Activated T-helper 2 cell treated with anti-CD3 and anti-CD28 coated beads, Interferon-gamma antibody, Interleukin-2, Interleukin-4, amounts not matched to agents 10 μg/mL and 5 μg/mL and 100 μg/mL, durations not matched to agents 14 hours and 24 hours and 36 hours (primary cell): ENCODE measurements at places on chromosomes 2 and 18. TPM values are rescaled to one million over a fixed set of nuclear protein-coding genes. Genes with fewer than 3 reads are reported as not detected.

GRCh38 chr2:217166241-217166850 is 306.5 kb upstream of the TNP1 start:
- no peak for DNase-seq
- H3K27ac ChIP-seq: no peak overlapping the region
- H3K36me3 ChIP-seq: no peaks in the 10 kb centered on the region
- peaks cover 18% of the 10 kb centered on the region for H3K27me3 ChIP-seq
- H3K4me3 ChIP-seq: no peak overlapping the region

- H3K4me1 ChIP-seq: no peaks in the 10 kb centered on the region
- no peak overlapping the region for H3K27ac ChIP-seq
- DNase-seq: no peak
- H3K27me3 ChIP-seq: peaks cover 6% of the 10 kb centered on the region
- H3K36me3 ChIP-seq: no peaks in the 10 kb centered on the region
Observed at GRCh38 chr2:109654326-109655050, 40.3 kb downstream of the SOWAHC start.

DNA sequence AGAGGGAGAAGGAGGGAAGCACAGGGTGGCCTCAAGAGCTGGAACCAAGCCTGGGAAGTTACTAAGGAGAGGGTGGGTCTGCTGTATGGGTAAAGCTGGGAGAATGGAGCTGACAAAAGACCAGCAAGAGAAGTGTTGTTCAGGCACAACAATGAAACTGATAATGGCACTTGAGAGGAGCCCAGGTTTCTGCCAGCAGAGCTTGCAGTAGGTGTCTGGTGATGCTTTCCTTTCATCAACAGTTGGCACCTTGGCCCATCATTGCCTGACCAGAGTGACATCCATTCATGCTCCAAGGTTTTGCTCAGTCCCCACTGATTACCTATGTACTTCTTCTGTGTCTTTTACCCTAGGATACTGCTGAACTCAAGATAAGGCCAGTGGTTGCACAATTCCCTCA is 92.9 kb upstream of the CXCR4 start:
- no peak overlapping the region for H3K4me3 ChIP-seq
- DNase-seq: no peak

- DNase-seq: no peak
- H3K4me3 ChIP-seq: no peak overlapping the region
- peaks cover 22% of the 10 kb centered on the region for H3K27me3 ChIP-seq
- no peaks in the 10 kb centered on the region for H3K36me3 ChIP-seq
- H3K4me1 ChIP-seq: no peaks in the 10 kb centered on the region
Observed at GRCh38 chr2:174280596-174280995, 32.3 kb upstream of the OLA1 start.

GRCh38 chr18:73535189-73535588 is 612.4 kb downstream of the FBXO15 start:
- H3K4me1 ChIP-seq: no peaks in the 10 kb centered on the region
- no peak overlapping the region for H3K27ac ChIP-seq
- no peaks in the 10 kb centered on the region for H3K27me3 ChIP-seq
- H3K36me3 ChIP-seq: no peaks in the 10 kb centered on the region
- H3K4me3 ChIP-seq: no peak overlapping the region

- H3K27ac ChIP-seq: no peak overlapping the region
- no peak overlapping the region for H3K4me3 ChIP-seq
- no peak for DNase-seq
Observed at GRCh38 chr2:227796045-227796711, 17.5 kb upstream of the CCL20 start.

DNA sequence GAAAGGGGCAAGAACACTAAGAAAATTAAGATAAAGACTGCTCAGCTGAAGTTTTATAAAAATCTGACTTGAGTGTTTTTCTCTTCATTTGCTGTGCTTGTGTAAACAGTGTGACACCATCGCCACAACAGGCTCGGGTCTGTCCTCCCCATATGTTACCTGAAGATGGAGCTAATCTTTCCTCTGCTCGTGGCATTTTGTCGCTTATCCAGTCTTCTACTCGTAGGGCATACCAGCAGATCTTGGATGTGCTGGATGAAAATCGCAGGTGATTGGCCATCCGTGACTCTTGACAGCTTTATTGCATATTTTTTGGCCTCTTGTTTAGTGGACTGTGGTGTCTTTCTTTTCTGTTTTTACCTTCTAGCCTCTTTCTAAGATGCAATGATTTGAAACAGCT is 22.1 kb downstream of the MFF start:
- DNase-seq: no peak
- H3K4me1 ChIP-seq: peaks cover 5% of the 10 kb centered on the region
- no peaks in the 10 kb centered on the region for H3K27me3 ChIP-seq
- no peak overlapping the region for H3K27ac ChIP-seq
- H3K36me3 ChIP-seq: peaks cover 36% of the 10 kb centered on the region

DNA sequence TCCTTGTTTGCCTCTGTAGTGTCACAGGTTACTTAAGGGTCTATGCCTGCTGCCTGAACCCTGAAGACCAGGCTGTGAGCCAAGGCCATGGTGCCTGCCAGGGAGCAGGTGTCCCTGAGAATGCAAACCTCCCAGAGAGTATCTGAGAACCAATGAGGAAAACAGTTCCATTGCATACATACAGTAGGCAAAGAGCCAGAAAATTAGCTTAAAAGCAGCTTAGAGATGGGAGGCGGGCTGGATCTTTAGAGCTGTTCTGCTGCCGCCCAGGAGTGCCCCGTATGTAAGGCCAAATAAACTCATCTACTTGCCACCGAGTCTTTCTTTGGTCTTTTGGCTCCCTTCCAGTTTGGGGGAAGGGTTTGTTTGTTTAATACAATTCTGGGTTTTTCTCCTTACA is 327.9 kb downstream of the CLIP4 start:
- no peaks in the 10 kb centered on the region for H3K4me1 ChIP-seq
- H3K27ac ChIP-seq: no peak overlapping the region
- H3K36me3 ChIP-seq: no peaks in the 10 kb centered on the region
- no peak overlapping the region for H3K4me3 ChIP-seq

GRCh38 chr2:144414324-144414845 is 105.5 kb downstream of the ZEB2 start:
- DNase-seq: no peak
- H3K27ac ChIP-seq: peak overlapping the region; percentile 81
- H3K4me1 ChIP-seq: peaks cover 24% of the 10 kb centered on the region
- H3K36me3 ChIP-seq: peaks cover 54% of the 10 kb centered on the region
- H3K4me3 ChIP-seq: no peak overlapping the region

DNA sequence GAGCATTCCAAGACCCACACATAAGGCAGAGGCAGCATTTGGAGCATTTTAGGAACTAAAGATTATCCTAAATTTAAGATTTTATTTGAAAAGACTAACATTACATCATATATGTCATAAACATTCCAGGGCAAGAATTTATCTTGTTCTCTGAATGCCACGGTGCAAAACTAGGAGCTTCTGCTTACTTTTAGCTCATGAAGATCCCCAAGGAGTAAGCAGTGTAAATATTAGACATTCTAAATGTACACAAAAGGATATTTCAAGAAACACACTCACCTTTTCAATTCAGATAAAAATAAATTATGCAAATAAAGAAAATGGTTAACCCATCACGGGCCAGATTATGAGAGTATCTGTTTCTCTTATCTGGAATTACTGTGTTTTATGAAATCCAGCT is 101.7 kb upstream of the ETAA1 start:
- no peak overlapping the region for H3K27ac ChIP-seq
- no peaks in the 10 kb centered on the region for H3K4me1 ChIP-seq
- H3K36me3 ChIP-seq: no peaks in the 10 kb centered on the region
- H3K27me3 ChIP-seq: no peaks in the 10 kb centered on the region
- H3K4me3 ChIP-seq: no peak overlapping the region

DNA sequence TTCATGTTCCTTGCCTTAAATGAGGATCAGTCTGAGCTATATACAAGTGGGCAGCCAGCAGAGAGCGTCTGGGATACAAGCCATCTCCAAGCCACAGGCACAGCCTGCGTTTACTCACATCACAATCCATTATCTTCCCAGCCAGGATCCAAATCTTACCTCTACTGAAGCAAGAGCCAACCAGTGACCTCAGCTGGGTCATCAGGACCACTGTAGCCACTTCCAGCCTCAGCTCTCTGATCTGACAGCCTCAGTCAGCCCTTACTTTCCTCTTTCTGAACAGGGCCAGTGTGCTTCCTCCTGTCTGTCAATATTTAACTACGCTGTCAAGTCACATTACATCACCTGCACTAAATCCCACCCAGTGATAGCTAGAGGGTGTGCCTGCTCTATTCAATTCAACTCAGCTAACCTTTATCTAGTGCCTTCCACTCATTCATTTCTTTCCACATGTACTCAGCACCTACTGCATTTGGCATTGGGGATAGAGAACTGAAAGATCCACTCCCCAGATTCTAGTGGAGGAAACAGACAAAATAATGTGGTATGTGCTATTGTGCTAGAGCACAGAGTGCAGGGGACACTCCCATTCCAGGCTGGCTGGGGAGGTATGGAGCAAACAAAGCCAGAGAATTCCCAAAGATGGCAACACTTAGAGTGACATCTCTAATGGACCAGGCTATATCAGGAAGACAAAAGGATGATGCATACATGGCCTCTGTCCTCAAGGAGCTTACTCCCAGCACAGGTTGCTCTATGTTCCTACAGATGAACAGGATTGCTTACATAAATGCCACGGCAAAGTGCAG is 146.5 kb downstream of the NCKAP5 start:
- H3K36me3 ChIP-seq: no peaks in the 10 kb centered on the region
- no peaks in the 10 kb centered on the region for H3K4me1 ChIP-seq
- no peak for DNase-seq
- no peak overlapping the region for H3K4me3 ChIP-seq

- no peaks in the 10 kb centered on the region for H3K4me1 ChIP-seq
- H3K27ac ChIP-seq: no peak overlapping the region
- peaks cover 17% of the 10 kb centered on the region for H3K27me3 ChIP-seq
- H3K4me3 ChIP-seq: no peak overlapping the region
Observed at GRCh38 chr2:224426656-224427055, 24.7 kb upstream of the FAM124B start.

GRCh38 chr2:225429717-225430116 is 30.2 kb downstream of the NYAP2 start:
- H3K4me1 ChIP-seq: no peaks in the 10 kb centered on the region
- no peak for DNase-seq
- no peak overlapping the region for H3K4me3 ChIP-seq
- H3K36me3 ChIP-seq: no peaks in the 10 kb centered on the region

DNA sequence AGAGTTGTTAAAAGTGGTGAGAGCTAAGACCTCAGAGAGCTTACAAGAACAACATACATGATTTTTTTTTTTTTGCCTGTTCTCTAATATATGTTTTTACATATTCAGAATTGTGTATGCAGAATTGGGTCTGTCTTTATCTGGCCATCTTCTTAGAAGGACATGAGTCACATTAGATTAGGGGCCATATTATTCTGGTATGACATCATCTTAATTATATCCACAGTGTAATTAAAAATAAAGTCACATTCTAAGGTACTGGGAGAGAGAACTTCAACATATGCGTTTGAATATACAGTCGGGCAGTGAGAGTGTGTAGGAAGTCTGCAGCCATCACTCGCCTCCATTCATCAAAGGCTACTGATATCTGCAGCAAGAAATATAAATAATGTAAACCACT is 88.3 kb downstream of the DSC3 start:
- H3K4me1 ChIP-seq: no peaks in the 10 kb centered on the region
- no peak overlapping the region for H3K4me3 ChIP-seq
- DNase-seq: no peak

- no peaks in the 10 kb centered on the region for H3K36me3 ChIP-seq
- H3K27me3 ChIP-seq: peaks cover 1% of the 10 kb centered on the region
- no peak for DNase-seq
- no peaks in the 10 kb centered on the region for H3K4me1 ChIP-seq
- H3K27ac ChIP-seq: no peak overlapping the region
Observed at GRCh38 chr2:231355508-231356465, 39.7 kb upstream of the B3GNT7 start.

GRCh38 chr2:226875438-226876225 is 39.8 kb downstream of the RHBDD1 start:
- no peaks in the 10 kb centered on the region for H3K27me3 ChIP-seq
- no peak for DNase-seq
- H3K36me3 ChIP-seq: peaks cover 41% of the 10 kb centered on the region
- no peak overlapping the region for H3K4me3 ChIP-seq
- peaks cover 20% of the 10 kb centered on the region for H3K4me1 ChIP-seq

Gene ACTR2
- 339 and 350 TPM in 2 replicates for total RNA-seq

Gene EML6
- total RNA-seq: 0.23 and 0.25 TPM in 2 replicates

Gene SFT2D3
- 4.5 and 5.9 TPM in 2 replicates for total RNA-seq

Gene ANKRD29
- not detected in 2 replicates for total RNA-seq
